ENCODE measurements at places on chromosomes 13 and 19.

- DNase-seq, result no peak
These were observed at the start of gene ZNF728 for GRCh38 chr19:23002690-23003422. Gene ZNF728 (minus strand): TSS chr19:23003176. CDS start chr19:23003030, 146 bp downstream.

DNA sequence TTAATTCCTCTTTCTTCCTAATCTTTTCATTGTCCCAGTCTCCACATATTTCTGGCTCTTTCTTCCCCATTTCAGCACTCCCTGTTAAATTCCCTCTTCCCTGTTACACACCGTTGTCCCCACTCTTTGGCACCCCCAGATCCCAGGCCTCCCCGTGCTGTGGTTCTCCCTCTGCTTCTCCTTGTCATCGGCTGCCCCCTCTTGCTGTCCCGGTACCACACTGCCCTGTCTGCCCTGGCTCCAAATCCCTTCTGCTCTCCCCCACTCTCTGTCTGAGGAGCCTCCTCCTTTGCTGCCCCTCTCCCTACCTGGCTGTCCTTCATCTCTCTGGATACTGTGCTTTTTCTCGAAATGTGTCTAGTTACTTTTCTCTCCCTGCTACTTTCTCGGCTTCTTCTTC is 983 bp downstream of the ZNF415 start:
- DNase-seq, result peak; percentile 73

DNA sequence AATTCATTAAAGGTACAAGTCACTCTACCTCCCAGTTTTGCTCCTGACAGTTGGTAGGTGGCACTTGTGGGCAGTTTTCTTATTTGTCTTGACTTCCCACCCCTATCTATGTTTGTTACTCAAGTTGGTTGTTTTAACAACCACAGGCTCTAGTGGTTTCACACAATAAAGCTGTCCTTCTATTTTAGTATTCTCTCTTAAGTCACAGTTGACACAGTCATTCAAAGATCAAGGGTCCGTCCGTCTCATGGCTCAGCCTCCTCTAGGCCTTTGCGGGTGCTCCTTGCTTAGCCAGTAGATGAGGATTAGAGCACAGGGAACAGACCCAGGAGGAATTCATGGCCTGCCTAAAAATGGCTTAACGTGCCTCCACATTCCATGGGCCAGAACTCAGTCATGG is 573.7 kb downstream of the IRS2 start:
- DNase-seq, result no peak

GRCh38 chr19:30207357-30207756 is 164.8 kb upstream of the ZNF536 start:
- no peak for DNase-seq

DNA sequence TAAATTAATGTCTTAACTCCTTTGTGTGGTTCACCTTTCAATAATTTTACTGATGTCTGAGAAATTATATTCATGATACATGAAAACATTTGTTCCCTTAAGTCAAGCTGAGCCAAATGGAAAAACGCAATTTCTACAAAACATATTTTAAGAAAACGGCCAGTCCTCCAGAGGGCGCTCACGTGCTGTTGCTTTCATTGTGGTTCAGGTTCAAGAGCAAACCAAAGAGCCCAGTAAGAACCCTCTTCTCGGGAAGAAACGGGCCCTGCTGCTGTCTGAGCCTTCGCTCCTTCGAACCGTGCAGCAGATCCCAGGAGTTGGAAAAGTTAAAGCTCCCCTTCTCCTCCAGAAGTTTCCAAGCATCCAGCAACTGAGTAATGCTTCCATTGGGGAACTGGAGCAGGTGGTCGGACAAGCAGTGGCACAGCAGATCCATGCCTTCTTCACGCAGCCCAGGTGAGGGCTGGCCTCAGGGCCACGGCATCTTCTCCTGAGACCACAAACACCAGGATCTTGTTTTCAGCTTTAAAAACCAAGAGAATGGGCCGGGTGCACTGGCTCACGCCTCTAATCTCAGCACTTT is 4.3 kb downstream of the FAAP24 start:
- peak; percentile 52 for DNase-seq

DNA sequence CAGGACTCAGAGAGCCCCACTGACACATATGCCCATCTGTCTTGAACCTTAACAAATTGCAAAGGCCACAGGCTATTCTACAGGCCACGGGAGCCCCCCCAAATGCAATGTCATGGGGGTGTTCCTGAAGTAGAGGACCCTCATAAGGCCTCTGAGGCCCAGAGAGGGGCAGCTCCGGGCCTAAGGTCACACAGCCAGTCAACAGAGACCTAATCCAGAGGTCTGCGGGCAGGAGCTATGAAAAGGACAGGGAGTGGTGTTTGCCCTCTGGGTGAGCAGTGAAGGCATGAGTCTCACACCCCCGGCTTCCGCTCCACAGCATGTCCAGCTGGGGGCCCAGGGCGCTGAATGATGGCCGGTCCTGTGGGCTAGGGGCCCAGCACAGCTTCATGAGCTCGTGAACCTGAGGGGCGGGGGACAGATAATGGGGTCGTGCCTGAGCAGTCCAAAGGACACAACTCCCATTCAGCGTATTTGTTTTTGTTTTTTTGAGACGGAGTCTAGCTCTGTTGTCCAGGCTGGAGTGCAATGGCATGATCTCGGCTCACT is 5.3 kb upstream of the INSL3 start:
- no peak for DNase-seq

GRCh38 chr13:109100705-109101304 is 471.4 kb downstream of the MYO16 start:
- no peak for DNase-seq

GRCh38 chr19:44845612-44846454 is at the start of gene NECTIN2:
Gene NECTIN2 (plus strand): TSS chr19:44846297. CDS start chr19:44846526, 229 bp downstream.
- DNase-seq, result peak; percentile 98

- peak; percentile 75 for DNase-seq
These were observed 1.8 kb upstream of the SPRY2 start for GRCh38 chr13:80342471-80343371.

GRCh38 chr19:46520616-46521015 is 24.9 kb upstream of the PNMA8B start:
- no peak for DNase-seq

GRCh38 chr13:79084802-79085424 is 321.1 kb downstream of the RBM26 start:
- DNase-seq, result no peak

- DNase-seq, result no peak
These were observed 17.0 kb downstream of the OPA3 start for GRCh38 chr19:45567609-45568008.

DNA sequence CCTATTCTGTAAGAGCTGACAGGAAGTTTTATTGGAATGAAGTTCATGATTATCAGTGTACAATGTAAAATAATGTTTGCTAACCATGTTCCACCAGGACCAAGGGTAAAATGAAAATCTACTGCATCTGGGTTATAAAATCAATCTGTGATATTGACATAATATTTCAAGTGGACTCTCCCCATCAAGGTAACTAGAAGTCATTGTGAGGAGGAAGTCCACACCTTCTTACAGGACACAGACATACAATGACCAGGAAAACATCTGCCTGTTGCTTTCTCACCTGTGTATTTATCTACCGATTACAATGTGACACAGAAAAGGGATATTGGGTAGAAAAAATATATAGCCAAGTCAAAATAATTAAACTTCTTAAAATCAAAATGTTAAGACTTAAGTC is 140.7 kb upstream of the RFC3 start:
- DNase-seq, result no peak

DNA sequence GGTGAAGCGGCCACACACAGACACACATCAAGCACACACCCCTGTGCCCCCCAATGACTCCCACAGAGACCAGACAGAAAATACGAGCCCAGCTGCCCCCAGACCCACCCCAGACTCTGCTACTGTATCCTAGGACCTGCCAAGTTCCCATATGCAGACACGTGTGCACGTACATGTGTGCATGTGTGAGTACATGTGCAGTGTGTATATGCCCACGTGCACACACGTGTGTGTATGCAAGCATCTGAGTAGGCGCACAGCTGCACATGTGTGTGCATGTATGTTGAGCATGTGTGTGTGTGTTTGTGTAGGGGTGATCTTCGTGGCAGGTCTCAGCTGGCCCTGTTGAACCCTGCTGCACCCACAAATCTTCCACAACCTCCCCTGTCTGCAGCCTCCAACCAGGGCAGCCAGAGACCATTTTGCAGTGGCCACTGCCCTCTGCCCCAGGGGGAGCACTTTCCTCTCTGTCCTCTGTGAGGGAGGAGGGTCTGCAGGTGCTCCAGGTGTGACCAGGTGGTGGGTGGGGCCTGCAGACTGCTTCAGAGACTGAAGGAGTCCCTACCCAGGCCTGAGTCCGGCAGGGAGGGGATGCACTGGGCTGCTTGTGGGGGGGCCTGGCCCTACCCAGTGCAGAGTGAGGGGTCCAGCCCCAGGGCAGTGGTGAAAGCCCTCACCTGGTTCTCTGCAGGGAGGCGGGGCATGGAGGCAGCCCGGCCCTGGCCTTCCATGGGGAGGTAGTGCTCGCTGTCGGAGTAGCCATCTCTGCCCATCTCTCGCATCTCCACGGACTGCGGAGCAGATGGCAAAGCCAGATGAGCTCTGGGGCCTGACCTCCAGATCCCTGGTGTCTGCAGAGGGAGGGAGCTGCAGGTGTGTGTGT is 61.5 kb downstream of the IER2 start:
- DNase-seq, result no peak

DNA sequence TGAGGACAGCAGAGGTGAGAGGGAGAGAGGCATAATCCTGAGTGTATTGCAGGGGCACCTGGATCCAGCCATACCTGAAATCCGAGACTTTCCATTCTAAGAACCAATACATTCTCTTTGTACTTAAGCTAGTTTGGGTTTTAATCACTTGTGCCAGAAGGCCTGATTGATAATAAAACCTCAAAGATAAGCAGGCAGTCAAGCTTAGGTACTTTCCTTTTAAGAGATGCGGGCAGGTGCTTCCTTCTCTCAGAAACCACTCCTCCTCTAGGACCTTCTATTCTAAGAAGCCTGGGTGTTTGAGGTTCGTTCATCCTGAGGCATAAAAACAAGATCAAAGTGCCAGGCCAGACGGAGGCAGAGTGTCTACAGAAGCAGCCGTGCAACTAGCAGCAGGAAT is 22.2 kb downstream of the FAM187B start:
- peak; percentile 31 for DNase-seq

GRCh38 chr19:47032171-47032811 is 12.7 kb downstream of the NPAS1 start:
- DNase-seq, result peak; percentile 26

- DNase-seq, result no peak
These were observed 273.7 kb downstream of the UQCRFS1 start for GRCh38 chr19:28939236-28939635.
